NCI-H460 (cell line): ENCODE measurements at places on chromosomes 7 and 10.
A peak's percentile ranks its signal among the peaks of the same experiment; 100 is the strongest.

GRCh38 chr7:64504581-64505120 lies 58.2 kb downstream of the ZNF680 start:
- DNase-seq = no peak

- no peak for DNase-seq
These were observed 154.1 kb downstream of the KIAA1217 start for GRCh38 chr10:24363070-24363469.

- no peak for DNase-seq
These were observed 766 bp downstream of the BAMBI start for GRCh38 chr10:28677888-28678686.

DNA sequence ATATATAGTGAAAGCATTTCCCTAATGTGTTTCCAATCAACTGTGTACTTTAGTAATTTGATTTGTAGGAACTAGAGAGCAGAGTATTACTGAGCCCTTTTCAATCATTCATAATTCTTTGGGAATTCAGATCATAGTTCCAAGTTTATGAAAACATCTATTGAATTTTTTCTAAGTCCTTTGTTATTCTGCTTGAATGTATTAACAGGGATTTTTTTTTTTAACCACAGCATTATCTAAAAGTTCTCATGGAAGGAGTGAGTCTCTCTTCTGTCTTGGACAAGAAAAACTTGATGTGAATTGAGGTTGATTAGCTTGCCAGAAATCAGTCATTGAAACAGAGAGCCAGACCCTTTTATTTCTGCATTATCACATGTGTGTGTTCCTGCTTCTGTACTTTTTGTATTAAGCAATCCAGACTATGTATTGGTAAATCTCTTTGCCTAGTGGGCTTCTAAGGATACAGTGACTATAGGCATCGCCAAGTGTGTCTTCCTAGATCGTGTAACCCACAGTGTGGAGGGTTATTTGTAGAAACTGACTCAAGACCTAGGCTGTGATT lies 59.9 kb downstream of the BMPER start:
- no peak for DNase-seq

GRCh38 chr10:109977382-109977806 lies 30.4 kb upstream of the ADD3 start:
- DNase-seq = no peak

DNA sequence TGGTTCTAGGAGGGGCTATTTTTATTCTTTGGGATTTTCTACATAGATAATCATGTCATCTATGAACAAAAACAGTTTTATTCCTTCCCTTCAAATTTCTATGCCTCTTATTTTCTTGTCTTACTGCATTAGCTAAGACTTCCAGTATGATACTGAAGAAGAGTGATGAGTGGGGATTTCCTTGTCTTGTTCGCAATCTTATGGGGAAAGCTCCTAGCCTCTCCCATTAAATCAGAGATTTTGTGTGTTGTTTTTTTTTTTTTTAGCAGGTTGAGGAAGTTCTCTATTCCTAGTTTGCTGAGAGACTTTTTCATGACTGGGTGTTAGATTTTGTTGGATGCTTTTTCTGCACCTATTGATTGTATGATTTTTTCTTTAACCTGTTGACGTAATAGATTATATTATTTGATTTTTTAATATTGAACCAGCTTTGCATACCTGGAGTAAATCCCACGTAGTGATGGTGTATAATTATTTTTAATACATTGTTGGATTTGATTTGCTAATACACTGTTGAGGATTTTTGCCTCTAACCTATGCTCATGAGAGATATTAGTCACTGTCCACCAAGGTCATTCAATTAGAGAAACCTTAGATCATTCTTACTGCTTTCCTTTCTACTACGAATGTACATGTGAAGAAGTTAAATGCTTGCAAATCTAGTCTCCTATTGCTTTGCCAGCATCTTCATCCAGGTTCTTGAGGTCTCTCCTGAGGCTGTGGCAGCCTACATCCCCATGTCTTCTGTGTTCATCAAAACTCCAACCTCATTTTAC lies 6.5 kb downstream of the ATP5F1C start:
- no peak for DNase-seq

DNA sequence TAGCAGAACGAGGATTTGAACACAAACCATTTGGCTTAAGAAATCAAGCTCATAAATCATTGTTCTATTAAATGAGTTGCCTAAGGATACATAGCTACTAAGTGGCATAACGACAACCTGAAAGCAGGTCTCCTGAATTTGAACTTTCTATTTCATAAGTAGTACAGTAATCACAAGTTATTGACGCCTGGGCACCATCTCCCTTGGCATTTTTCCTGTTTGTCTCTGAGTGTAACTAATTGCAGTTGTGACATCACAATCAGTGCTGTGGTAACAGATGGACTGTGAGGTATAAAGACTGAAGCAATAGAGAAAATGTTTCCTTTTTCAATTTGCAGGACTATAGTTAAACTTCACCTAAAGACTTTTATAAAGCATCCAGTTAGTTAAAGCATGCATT lies 6.4 kb upstream of the CSTF2T start:
- no peak for DNase-seq

- no peak for DNase-seq
These were observed 116.0 kb downstream of the BUB3 start for GRCh38 chr10:123270221-123270620.

- DNase-seq = no peak
These were observed 417.0 kb downstream of the TYW1 start for GRCh38 chr7:67413670-67414069.

DNA sequence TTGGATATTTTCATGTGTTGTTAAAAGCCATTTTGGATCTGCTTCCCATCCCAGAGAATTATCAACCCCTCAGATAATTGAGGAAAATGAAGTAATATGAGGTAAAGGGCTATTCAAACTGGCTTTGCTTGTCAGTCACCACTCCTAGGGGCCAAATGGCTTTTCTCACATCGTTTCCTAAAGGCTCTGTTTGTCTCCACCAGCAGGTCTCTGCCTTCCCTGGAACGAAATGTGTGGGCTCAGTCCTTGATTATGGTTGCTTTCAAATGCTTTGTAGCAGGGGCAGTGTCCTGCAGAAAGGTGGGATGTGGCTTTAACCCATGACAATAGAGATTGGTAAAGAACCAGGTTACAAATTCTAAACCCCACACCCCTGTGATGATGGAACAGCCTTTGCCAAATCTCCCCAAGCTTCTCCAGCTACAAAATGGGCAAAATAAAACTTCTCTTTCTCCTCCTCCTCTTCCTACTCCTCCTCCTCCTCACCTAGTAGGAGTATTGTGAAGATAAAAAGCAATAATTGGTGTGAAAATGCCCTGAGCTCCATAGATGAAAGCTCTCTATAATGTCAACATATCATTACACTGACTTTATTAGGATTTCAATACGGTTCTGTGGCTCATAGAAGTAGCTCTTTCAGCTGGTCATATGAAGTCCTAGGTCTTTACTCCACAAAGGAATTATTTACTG lies 127.6 kb downstream of the CHN2 start:
- no peak for DNase-seq

DNA sequence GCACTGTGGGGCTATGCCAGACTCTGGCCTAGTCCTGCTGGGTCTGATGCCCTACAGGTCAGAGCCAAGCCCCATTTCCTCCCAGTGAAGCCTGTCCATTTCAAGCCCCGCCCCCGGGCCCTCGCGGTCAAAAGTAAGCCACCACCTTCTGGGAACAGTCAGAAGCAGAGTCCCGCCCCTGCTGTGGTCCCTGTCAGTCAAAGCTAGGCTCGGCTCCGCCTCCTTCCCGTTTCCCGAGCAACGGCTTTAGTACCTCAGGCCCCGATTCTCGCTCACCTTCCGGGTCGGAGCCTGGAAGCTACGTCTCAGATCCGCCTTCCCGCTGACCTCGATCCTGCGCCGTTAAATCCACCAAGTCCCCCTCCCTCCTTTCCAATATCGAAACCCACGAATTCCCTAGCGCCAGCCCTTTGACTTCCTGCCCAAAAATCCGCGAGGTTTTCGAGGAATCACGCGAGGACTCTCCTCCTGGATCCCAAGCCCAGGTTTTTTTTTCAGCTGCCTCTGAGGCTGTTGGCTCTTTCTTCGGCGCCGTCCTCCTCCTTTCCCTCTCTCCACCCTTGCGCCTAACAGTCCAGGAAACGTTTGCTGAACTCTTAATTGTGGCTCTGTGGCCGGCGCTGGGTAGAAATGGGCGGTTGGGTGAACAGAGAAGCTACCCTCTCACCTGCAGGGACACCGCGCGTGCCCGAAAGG lies 11.8 kb downstream of the SFXN3 start:
- peak; percentile 97 for DNase-seq

GRCh38 chr7:134865001-134865845 lies 85.8 kb downstream of the CALD1 start:
- DNase-seq = no peak

DNA sequence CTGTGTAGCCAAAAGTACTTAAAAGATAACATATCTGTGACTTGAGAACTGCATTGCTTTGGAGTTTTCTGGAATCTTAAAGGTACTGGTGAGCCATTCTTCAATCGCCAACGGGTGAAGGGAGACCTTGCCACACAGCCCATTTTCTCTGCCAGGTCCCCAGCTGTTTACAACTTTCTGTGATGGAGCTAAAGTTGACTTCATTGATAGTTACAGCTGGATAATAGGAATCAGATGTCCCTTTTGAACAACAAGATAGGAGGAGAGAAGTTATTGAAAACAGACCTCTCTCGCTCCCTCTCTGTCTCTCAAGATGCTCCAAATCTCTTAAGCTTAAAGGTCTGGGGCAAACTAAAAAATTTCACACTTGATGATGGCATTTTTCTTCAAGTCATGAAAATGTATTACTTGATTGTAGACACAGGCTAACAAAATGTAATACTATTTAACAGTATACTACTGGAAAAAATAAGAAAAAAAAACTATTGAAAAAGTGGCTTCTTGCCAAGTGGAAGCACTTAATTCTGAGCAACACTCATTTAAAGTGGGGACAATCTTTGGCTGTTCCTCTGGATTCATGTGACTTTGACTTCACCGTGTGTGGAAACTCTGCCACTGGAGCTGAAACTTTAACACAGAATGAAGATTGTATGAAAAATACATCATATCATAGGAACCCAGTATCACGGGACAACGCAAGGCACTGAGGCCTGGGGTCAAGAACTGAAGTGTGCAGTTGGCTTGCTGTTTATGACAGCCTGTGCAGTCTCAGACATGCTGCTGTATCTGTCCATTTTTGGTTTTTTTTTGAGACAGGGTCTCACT lies 78.4 kb upstream of the AFAP1L2 start:
- no peak for DNase-seq

DNA sequence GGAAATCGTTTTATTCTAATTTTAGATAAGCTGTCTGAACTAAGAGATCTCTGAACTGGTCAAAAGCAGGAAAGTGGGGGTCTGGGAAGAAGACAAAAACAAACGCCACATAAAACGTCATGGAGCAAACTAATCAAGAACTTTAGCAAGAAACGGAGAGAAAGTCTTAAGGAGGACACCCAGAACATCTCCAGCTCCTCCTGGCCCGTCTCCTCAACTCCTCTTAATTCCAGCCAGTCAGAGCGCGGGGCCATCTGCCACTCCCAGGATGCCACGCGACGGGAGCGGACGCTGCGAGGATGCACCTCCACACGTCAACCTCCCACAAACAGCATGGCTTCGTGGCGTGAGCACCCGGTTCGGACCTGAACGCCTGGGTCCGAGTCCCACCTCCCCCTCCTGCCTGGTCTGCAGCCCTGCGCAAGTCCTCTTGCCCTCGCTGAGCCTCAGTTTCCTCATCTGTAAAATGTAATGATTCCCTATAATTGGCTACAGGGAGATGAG lies 598 bp downstream of the MMS19 start:
- peak; percentile 73 for DNase-seq

DNA sequence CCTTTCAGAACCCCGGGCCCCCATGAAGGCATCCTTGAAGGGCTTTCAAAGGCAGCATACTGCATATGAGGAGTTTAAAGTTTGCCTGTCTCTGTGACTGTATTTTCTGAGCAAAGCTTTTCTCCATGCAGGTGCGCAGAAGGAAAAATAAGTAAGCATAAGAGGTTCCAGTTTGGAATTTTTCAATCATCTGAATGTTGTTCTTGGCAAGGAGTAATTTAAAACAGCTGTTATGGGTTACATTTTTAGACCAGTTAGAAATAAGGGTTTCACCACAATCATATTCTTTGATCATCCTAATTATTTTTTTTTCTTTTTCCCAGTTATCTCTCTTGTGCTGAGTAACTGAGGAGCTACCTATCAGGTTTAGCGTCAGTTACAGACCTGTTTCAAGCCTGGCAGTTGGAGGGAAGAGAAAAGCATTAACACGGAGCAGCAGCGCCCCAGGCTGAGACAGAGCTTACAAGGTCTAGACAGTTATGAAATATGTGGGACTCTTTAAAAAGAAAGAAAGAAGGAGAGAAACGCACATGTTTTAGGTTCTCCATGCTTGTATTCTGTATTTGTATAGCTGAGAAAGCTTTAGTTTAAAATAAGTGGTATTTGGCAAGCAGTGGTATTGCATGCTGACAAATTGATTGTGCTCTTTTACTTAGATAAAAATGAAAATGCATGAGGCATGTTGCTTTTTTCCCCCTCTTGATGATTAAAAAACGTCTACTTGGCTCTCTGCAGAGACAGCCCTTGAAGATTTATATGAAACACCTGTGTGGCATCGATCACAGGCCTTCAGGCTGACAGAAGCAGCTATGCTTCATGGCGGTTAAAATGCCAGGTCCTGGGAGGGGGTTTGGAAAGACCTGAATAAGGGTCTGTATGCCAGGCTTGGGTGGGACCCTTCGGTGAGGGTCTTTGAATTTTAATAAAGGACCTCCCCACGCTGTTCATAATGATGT lies 157.6 kb downstream of the GRK5 start:
- DNase-seq = no peak

GRCh38 chr7:137519947-137520346 lies 176.4 kb upstream of the PTN start:
- DNase-seq = no peak

DNA sequence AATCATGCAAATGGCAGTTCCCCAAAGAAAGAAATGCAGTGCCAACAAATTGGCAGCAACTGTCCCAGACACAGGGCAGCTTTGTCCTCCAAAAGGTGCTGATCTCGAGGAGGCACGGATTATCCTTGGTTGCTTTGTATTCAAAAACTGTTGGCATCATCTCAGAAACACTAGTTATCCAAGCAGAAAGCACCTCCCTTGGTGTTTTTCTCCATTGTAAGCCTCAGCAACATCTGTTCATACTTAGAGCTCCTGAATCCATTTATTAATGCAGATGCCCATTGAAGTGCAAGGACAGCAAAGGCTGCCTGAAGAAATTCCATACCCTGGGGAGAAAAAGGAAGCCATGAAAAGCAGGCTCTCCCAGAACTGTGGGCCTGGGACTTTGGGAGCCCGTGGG lies 1.1 kb upstream of the NPS start:
- no peak for DNase-seq

DNA sequence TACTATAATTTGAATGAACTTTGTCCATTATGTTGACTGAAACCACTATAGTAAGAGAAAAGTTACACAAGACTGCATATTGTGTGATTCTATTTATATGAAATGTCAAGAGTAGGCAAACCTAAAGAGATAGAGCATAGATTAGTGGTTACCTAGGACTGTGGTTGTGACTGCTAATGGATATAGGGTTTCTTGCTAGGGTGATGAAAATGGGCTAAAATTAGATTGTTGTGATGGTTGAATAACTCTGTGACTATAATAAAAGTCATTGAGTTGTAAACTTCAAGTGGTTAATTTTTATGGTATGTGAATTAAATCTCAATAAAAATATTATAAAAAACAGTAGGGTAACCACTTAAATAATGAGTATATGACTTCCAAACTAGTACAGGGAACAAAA lies 142.9 kb upstream of the AHR start:
- no peak for DNase-seq
